ENCODE measurements at places on chromosomes 2 and 18. TPM values are rescaled to one million over a fixed set of nuclear protein-coding genes. Genes with fewer than 3 reads are reported as not detected.

GRCh38 chr18:33826151-33826550 is 248.1 kb downstream of the ASXL3 start:
- H3K4me3 ChIP-seq = no peak overlapping the region
- no peak for DNase-seq
- H3K27ac ChIP-seq = no peak overlapping the region

DNA sequence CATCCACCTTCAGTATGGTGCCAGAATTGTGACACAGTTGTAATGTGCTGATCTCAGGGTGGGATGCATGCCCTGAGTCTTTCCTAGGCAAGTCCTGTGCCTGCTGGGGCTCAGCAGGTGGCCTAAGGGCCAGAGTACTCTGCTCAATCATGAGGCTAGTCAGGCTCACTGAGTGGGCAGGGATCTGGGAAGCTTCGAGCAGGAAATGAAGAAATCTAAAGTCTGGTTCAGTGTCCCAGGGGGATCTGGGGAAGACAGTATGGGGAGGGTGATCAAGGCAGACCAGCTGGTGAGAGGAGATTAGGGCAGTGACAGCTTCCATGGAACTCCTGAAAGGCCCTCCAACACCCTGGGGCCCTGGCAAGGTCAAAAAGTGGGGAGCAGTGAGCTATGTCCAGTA is 8.9 kb upstream of the ANKRD29 start:
- no peaks in the 10 kb centered on the region for H3K4me1 ChIP-seq
- no peaks in the 10 kb centered on the region for H3K36me3 ChIP-seq
- DNase-seq = no peak
- H3K27ac ChIP-seq = no peak overlapping the region
- H3K27me3 ChIP-seq = peaks cover 33% of the 10 kb centered on the region

FSHR gene
- total RNA-seq = not detected

- peaks cover 18% of the 10 kb centered on the region for H3K27me3 ChIP-seq
- H3K27ac ChIP-seq = no peak overlapping the region
- no peak for DNase-seq
- H3K4me3 ChIP-seq = no peak overlapping the region
- no peaks in the 10 kb centered on the region for H3K36me3 ChIP-seq
Observed at GRCh38 chr18:77047803-77048419, 84.7 kb downstream of the MBP start.

GRCh38 chr2:11764359-11764758 is 17.9 kb downstream of the LPIN1 start:
- H3K27ac ChIP-seq = no peak overlapping the region
- no peak for DNase-seq
- H3K4me1 ChIP-seq = no peaks in the 10 kb centered on the region
- H3K27me3 ChIP-seq = peaks cover 2% of the 10 kb centered on the region
- H3K4me3 ChIP-seq = no peak overlapping the region

ZSWIM2 gene
- total RNA-seq = not detected

IL36B gene
- total RNA-seq = not detected

- H3K4me1 ChIP-seq = no peaks in the 10 kb centered on the region
- H3K36me3 ChIP-seq = no peaks in the 10 kb centered on the region
- no peaks in the 10 kb centered on the region for H3K27me3 ChIP-seq
- no peak overlapping the region for H3K27ac ChIP-seq
- H3K4me3 ChIP-seq = no peak overlapping the region
- no peak for DNase-seq
Observed at GRCh38 chr18:65287652-65288051, 463.2 kb upstream of the CDH7 start.

ALPP gene
- not detected for total RNA-seq

LBH gene
- 25.4 TPM for total RNA-seq

DNA sequence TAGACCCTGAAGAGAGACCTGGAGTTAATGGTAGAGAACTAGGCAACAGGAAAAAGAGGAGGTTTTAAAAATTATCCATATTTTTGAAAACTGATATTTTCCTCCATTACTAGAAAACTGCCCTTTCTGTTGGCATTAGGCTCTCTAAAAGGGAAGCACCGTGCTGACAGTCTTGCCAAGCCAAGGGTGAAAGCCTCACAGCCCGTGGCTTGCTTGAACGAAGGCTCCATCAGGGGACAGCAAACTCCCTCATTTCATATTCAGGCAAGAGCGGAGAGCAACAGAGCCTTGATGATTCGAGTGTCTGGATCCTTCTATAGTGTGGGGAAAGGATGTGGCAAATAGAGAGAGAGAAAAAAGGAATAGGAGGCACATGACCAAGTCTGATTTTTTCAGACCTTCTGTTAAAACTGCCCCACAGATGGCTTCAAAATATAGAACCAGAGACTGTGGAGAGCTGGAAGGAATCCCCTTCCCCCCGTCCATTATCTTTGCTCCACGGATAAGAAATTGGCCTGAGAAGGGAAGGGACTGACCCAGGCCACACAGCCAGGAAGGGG is 67.0 kb downstream of the CACNB4 start:
- DNase-seq = no peak
- H3K27me3 ChIP-seq = peaks cover 21% of the 10 kb centered on the region
- no peak overlapping the region for H3K27ac ChIP-seq
- H3K4me3 ChIP-seq = no peak overlapping the region

IL1RL1 gene
- total RNA-seq = not detected

DNA sequence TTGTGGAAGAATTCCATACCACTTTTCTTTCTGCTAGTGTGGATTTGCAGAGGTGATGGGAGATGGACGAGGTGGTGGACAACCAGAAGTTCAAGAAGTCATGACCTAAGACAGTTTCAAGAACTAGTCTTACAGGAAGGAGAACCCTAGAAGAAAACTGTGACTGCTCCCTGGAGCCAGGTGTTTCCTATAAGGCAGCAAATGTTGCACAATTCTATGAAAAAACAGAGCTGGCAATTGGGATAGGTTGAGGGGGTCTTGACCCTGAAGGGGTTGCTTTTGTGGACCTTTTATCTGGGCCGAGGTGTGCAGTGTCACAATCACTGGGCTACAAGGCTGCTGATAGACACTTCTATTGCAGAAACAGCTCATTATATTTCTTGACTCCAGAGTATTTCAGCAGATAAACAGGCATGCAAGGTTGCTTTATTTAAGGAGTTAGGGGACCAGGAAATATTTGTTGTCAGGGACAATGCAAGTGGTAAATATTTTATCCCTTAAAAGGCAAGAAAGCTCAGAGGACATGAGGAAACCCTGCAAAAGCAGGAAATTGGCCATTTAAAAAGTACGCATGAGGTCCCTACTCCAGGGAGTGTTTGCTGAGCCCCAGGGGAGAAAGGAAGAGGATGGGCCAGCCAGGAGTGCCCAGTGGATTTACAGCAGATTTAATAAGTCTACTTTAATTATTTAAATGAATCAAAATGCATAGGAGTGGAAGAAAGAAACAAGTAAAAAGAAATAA is 22.9 kb downstream of the APCDD1 start:
- no peaks in the 10 kb centered on the region for H3K36me3 ChIP-seq
- H3K27ac ChIP-seq = no peak overlapping the region
- DNase-seq = no peak
- H3K27me3 ChIP-seq = peaks cover 37% of the 10 kb centered on the region

DNA sequence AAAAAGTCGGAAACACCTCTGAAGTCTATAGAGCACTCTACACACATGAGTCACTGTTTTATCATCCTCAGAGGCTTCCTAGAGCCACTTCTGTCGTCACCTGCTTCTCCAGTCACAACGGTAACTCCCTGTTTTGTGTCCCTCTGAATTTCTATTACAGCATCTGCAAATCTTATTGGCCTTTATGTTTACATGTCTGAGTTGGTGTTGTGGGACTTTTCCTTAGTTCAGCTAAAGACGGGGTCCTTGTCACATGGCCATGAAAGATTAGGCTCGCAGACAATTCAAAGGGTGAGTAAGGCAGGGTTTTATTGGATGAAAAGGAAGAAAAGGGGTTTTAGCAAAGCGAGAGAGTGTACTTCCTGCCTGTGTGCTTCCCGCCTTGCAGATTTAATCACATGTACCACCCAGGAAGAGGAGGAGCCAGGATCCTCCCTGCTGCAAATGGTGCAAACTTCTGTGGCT is 185.6 kb downstream of the LPIN1 start:
- no peak overlapping the region for H3K4me3 ChIP-seq
- no peaks in the 10 kb centered on the region for H3K36me3 ChIP-seq
- peaks cover 12% of the 10 kb centered on the region for H3K27me3 ChIP-seq
- no peak for DNase-seq
- no peak overlapping the region for H3K27ac ChIP-seq
- no peaks in the 10 kb centered on the region for H3K4me1 ChIP-seq

DNA sequence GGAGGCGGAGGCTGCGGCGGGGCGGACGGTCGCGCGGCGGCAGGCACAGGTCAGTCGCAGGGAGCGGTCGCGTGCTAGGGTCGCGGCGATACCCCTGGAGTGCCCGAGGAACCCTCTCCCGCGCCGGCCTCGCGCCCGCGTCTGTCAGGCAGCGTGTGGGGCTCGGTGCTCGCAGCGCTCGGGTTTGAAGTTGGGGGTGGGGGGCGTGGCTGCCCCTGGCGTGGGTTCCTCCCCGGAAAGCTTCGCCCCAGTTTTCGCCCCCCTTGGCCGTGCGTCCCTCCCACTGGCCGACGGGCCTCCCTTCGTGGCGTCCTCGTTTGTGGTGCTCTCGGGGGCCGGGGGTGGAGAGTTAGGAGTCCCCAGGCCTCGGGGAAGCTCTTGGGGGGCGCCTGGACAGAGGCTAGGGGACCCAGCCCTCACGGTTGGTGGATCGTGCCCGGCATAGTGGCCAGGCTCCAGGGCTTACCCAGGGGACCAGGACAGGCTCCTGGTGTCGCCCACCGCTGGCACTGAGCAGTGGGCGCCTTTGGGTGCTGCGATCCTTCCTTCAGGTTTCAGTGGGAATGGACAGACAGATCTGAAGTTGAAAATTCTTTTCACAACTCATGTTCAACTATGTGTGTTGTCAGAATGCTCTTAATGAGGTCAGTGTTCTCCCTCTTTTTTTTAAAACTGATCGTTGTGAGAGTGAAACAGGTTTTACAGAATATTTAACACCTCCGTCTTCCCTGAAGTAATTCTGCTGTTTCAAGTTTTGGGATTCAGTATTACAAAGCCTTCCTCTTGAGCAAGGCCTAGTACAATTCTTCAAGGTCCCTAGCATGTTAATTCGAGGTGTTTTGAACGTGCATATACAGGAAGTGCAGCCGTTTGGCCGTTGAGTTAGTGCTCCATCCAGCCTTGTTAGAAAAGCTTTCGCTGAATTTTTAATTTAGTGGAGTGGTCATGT is 604 bp downstream of the RALBP1 start:
- H3K36me3 ChIP-seq = peaks cover 15% of the 10 kb centered on the region
- peak; percentile 4 for DNase-seq
- peak overlapping the region; percentile 91 for H3K27ac ChIP-seq

DNA sequence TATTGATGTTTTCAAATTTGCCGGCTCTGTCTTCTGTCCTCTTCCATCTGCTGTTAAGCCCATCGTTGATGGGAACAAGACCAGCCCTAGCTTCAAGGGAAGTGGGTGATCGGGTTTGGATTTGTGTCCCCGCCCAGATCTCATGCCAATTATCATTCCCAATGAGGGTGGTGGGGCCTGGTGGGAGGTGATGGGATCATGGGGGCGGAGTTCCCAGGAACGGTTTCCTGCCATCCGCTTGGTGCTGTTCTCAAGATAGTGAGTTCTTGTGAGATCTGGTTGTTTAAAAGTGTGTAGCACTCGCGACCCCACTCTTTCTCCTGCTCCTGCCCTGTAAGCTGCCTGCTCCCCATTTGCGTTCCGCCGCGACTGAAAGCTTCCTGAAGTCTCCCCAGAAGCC is 9.5 kb downstream of the ASB18 start:
- H3K27me3 ChIP-seq = no peaks in the 10 kb centered on the region
- no peak for DNase-seq
- H3K4me3 ChIP-seq = no peak overlapping the region
- no peaks in the 10 kb centered on the region for H3K36me3 ChIP-seq
- no peaks in the 10 kb centered on the region for H3K4me1 ChIP-seq

- H3K27ac ChIP-seq = no peak overlapping the region
- no peak overlapping the region for H3K4me3 ChIP-seq
- no peak for DNase-seq
Observed at GRCh38 chr18:11794195-11794594, 57.0 kb upstream of the CHMP1B start.

GMPPA gene
- 73.0 TPM for total RNA-seq

DNA sequence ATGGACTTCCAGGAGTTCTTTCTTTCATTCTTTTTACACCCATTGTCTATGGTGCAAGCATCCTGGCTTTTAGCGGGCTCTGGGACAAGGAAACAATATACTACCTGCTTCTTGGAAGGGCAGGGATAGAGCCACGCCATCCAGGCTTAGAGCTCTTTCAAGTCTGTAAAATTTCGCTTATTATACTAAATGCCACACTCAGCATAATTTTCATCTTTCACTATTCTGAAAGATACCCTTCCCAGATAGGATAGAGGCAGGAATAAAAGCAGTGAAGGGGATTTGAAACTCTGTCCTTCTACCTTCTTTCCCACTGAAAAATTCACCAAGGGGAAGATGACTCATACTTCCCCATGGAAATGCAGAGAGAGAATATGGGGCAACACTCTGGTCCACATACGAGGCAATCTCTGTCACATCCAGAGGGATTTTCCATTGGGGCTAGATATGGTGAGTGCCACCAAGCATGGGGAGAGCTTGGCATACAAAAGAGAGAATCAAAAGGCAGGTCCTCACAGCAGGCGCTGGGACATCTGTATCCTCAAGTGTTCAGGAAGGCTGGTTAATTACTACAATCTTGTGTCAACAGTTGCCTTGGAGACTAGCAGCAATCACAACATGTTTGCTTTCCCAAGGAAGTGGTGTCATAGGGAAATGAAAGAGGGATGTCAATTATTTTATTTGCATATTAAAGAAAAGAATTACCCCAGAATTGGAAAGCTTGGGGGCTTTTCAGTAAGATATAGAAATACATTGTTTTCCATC is 127.6 kb downstream of the TDRD15 start:
- no peaks in the 10 kb centered on the region for H3K36me3 ChIP-seq
- DNase-seq = no peak
- H3K27ac ChIP-seq = no peak overlapping the region
- H3K27me3 ChIP-seq = peaks cover 2% of the 10 kb centered on the region
- no peak overlapping the region for H3K4me3 ChIP-seq
- H3K4me1 ChIP-seq = no peaks in the 10 kb centered on the region

- no peak overlapping the region for H3K4me3 ChIP-seq
- DNase-seq = no peak
Observed at GRCh38 chr2:236665101-236665500, 95.5 kb downstream of the ACKR3 start.

DNA sequence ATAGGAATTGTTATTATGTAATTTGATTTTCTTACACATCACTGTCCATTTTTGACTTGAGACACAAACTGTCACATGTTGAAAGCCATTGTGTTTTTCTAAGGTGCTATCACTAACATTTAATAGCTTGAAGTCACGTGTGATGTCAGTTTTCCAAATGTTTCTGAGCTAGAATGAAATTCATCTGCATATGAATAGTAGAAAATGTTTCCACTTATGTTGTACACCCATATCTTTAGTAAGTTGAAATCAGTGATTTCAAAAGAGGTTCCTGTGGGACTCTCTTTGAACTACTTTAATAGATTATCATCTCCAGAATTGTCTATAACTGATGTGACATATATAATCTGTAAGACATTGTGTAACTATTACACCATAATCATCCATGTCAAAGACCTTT is 27.8 kb downstream of the ABCG5 start:
- H3K4me1 ChIP-seq = no peaks in the 10 kb centered on the region
- H3K27me3 ChIP-seq = no peaks in the 10 kb centered on the region
- H3K27ac ChIP-seq = no peak overlapping the region
- no peak overlapping the region for H3K4me3 ChIP-seq
- DNase-seq = no peak

SALL3 gene
- not detected for total RNA-seq

GRCh38 chr18:60892855-60893254 is 440.4 kb upstream of the CDH20 start:
- H3K4me3 ChIP-seq = no peak overlapping the region
- H3K27me3 ChIP-seq = no peaks in the 10 kb centered on the region
- no peaks in the 10 kb centered on the region for H3K4me1 ChIP-seq
- no peak for DNase-seq
- H3K36me3 ChIP-seq = no peaks in the 10 kb centered on the region

HNMT gene
- total RNA-seq = 0.36 TPM

Data from HFFc6 (cell line).